ENCODE measurements at places on chromosomes 11 and 22.

DNA sequence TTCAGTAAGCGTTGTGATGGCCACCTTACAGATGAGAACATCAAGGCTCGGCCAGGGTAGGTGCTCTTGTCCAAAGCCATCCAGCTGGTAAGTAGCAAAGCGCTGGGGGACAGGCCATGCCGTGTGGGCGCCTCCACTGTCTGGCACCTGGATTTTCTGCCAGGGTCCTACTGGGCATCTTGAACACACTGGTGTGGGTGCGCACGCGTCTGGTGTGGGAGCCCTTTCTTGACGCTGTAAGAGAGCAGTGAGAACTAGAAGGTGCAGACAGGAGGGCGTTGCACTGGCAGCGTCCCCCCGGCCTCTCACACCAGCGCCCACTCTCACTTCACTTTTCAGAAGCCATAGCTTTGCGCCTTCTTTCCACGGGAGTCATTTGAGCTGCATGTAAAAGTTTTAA is 296.6 kb downstream of the TBC1D22A start:
- no peak for DNase-seq

DNA sequence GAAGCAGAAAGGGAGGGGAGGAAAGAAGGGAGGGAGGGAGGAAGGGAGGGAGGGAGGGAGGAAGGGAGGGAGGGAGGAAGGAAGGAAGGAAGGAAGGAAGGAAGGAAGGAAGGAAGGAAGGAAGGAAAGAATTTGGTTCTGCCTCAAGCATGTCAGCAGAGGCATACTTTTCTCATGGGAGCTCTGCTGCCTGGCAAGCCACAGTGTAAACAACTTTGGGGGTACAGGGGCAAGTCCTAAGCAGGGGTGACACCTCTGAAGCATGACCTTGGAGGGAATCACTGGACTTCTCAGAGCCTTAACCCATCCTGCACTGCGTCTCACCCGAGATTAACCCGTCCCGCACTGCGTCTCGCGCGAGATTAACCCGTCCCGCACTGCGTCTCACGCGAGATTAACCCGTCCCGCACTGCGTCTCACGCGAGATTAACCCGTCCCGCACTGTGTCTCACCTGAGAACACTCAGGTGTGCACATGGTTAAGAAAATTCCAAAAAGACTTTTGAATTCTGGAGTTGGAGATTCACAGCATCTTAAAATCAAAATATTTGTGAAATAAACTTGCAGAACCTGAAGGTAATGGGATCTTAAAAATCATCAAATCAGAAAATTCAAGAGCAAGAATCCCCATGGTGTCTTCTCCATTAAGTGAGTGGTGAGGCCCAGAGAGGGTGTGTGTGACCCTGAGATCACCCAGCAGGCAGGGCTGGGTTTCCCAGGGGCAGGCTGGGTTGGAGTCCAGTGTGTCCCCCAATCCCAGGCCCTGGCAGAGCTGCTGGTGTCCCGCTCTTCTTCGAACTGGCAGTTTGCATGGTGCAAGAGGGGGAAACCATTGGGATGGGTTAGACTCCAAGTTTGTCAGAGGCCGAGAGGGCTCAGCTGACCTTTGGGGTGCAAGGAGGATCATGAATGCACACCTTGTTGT is 190.4 kb downstream of the MN1 start:
- DNase-seq: no peak

GRCh38 chr11:129368889-129369672 is 6.6 kb upstream of the BARX2 start:
- DNase-seq: peak; percentile 2

DNA sequence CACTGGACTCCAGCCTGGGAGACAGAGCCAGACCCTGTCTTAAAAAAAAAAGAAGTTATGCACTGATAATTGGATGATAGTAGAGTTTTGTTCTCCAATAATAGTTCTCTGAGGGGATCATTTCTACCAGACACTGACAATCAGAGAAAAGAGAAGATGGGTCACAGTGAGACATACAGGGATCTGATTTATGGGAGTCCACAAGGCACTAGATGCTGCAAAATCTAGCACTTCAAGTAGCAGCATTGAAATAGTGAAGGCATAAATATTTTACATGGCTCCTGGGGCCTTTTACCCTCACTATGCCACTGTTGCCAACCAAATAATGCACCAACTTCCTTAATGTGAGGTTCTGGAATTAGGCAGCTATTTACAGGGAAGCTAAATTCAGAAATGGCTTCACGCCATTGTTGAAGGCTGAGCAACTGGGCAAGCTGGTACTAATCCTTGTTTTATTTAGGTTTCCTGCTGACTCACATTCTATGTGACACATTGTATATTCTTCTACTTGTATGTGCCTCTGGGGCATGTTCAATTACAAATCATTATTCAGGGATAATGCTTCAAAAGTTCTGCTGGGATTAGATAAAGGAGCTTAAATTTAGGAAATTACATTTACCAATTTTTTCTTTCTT is 38.2 kb upstream of the ABTB2 start:
- no peak for DNase-seq

GRCh38 chr11:117519590-117519989 is 191.9 kb downstream of the CEP164 start:
- no peak for DNase-seq

DNA sequence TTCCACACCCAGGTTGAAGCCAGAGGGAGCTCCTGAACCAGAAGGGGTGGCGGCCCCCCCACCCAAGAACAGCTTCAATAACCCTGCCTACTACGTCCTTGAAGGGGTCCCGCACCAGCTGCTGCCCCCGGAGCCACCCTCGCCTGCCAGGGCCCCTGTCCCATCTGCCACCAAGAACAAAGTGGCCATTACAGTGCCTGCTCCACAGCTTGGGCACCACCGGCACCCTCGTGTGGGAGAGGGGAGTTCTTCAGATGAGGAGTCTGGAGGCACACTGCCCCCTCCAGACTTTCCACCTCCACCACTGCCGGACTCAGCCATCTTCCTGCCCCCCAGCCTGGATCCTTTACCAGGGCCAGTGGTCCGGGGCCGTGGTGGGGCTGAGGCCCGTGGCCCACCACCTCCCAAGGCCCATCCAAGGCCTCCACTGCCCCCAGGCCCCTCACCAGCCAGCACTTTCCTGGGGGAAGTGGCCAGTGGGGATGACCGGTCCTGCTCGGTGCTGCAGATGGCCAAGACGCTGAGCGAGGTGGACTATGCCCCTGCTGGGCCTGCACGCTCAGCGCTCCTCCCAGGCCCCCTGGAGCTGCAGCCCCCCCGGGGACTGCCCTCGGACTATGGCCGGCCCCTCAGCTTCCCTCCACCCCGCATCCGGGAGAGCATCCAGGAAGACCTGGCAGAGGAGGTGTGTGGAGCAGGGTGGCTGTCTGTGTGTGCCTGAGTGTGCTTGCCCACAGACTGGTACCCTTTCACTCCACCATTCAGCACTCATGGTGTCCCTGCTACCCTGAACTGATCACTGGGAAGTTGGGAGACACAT is 6.7 kb downstream of the PHOX2A start:
- DNase-seq: no peak

DNA sequence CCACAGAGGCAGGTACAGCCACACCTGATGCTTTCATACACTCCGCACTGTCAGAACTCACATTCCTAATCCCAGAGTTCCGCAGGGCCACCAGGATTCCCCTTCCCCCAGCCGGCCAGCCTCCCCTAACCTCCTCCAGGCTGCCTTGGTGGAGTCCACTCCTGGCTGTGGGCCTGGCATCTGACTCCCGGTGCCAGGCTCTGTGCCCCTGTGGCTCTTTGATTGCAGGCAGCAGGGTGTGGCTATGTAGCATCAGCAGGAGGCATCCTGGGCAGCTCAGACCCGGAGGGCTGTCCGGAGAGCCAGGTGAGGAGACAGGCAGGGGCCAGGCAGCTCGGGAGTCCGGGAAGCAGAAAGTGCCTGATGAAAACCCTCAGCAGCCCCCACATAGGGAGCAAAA is 1432.9 kb downstream of the BRD1 start:
- no peak for DNase-seq

- no peak for DNase-seq
Measured at GRCh38 chr11:15969701-15970329, 386.5 kb downstream of the SOX6 start.

DNA sequence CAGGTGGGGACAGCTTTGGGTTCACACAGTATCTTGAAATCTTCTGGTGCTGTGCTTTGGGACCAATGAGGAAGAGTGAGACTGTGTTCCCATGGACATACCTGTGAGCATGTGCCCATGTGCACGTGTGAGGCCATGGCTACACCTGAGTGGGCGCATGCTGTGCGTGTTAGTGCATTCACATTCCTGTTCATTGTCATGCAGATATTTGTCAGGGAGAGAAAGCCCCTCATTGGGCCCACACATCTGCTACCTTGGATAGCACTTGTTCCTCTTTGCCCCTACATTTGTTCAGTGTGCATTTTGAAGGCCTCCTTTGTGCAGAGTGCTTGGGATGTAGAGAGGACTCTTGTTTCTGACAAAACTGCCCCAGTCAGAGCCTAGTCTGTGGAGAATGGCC is 154.3 kb upstream of the E2F8 start:
- no peak for DNase-seq

- DNase-seq: no peak
Measured at GRCh38 chr22:47171441-47172221, 409.2 kb downstream of the TBC1D22A start.

DNA sequence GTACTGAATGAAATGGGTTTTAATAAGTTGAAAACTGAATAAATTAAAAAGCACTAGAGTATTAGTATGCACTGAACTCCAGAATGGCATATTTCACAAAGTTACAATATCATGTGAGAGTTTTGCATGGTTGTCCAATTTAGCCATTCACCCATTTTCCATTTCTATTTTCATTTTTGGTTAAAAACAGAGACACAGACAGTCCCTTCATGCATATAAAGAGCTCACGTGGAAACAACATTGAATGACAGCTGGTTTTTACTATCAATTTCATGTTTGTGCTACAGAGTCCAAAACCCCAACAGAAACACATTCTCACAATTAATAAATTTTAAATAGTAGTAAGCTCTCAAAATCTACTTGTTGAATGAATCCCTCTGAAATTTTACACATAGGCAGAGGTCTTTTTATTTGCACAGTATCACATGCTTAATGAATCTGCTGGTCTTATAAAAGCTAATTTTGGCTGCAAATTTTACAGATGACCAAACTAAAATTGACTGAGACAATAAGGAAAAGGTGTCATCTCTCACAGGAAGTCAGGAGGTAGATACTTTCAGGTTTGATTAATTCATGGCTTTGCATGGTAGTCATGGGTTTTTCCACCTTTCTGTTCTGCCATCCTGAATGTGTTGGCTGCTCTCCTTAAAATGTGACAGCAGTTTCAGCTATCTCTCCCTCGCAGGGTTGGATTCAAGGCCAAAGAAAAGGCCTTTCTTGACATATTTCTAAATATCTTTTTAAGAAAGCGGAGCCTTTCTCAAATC is 20.6 kb upstream of the DDI1 start:
- no peak for DNase-seq

DNA sequence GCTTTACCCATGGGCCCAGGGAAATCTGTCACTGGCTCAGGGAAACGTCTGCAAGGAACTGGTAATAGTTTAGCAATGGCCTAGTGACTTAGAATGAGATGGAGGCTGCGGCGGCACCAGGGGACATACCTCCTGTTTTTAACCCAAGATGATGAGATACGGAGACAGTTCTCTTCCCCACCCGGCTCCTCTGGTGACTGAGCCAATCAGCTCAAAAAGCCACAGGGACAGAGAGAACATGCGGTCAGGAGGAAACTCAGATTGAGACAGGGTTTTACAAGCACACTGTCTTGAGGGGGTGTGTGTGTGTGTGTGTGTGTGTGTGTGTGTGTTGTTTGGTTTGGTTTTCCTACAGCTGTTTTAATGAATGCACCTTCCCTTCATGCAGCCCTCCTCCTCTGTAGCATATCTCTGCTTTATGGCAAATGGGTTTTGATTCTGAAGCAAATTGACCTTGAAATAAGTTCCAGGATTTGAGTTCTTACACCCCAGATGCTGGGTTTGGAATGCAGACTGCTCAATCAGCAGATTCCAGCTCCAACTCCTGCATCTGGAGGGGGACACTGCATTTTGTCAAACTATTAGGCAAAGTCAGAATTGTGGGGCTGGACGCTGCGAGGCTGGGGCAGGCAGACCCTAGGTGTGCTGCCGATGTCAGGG is 246.2 kb downstream of the NTM start:
- no peak for DNase-seq

DNA sequence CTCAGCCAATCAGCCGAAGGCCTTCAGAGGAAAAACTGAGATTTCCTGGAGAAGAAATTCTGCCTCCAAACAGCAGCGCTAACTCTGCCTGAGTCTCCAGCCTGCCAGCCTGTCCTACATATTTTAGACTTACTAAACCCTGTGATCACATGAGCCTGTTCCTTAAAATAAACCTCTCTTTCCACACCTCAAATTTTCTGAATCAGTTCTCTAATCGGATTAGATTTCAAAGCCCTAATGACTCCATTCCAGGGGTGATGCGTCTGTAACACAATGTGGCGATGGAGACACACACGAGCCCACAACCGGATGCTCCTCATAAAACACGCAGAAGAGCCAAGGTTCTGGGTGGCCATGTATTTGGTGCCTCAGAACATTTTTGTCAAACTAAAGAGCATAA is 1371.2 kb downstream of the BRD1 start:
- DNase-seq: no peak

DNA sequence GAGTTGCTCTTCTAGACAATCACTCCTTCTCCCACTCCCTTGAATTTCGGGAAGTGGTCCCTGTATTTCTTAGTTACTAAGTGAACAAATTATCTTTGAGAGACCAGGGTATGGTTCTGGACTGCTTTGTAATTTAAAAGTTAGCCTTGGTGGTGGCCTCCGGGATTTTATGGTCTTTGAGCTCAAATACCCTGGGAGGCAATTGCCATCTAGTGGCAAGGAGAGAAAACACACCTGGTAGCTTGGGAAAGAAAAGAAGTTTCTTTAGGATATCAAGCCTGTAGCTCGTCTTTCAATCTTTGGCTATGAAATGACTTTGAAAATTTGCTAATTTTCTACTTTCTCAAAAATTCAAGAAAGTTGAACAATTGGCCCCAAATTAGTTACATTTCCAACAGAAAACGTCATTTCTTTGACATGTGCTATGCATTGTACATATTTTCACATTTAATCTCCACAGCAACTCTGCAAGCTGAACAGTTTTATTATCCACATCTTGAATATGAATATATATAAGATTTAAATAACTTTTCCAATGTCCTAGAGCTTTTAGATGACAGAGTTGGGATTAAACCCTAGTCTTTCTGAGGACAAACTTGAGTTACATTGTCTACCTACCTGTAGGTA is 39.1 kb downstream of the MMP27 start:
- peak; percentile 45 for DNase-seq

DNA sequence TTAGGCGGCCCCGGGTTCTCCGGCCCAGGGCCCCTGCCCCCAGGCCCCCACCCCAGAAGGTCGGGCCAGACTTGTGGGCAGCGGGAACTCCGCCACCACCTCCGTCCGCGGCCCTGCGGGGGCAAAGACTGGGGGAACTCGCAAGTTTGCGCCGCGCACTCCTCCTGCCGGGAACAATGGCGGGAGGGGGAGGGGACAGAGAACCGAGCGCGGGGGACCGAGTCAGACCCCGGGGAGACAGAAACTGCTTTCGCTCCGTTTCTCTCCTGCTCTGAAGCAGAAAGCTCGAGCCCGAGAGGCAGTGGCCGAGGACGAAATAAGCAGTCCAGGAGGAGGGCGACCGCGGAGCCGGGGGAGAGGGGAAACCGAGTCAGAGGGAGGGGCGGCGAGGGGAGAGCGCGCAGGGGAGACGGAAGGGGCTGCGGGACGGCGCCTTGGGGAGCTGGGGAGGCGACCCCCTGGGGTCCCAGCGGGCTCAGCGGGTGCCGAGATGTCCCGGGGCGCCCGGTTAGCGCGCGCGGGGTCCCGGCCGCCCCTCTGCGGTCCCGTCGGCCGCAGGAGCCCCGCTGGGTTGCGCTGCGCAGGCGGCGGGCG is 555 bp downstream of the TP53I11 start:
- DNase-seq: no peak

- no peak for DNase-seq
Measured at GRCh38 chr11:133910101-133910500, 46.7 kb downstream of the IGSF9B start.
